T-helper 22 cell (primary cell): ENCODE measurements at places on chromosomes 6 and 20.

GRCh38 chr6:108710551-108710950, 137.7 kb upstream of the ARMC2 start:
- no peak for DNase-seq

- DNase-seq, result no peak
Observed at GRCh38 chr6:168524571-168525001, 83.6 kb downstream of the SMOC2 start.

- no peak for DNase-seq
Observed at GRCh38 chr6:125114248-125114858, 39.2 kb upstream of the TPD52L1 start.

DNA sequence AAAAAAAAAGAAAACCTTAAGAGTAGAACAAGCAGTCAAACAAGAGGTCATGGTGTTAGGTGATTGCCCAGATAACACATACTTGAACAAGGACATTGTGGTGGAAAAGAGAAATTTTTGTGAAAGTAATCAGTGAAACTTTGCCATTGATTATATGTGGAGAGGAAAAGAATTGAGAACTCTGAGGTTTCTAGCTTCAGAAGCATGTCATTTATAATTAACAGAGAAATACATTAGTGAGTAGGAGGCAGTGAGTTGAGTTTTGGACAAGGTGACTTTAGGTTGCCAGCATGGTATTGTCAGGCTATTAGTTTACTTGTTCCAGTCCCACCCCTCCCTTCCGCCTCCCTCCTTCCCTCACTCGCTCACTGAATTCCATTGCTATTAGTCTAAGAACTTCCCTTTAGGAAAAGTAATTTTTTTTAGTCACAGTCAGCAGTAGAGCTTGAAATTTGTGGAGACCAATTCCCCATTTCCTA, 17.2 kb downstream of the TAB2 start:
- DNase-seq, result no peak

- DNase-seq, result no peak
Observed at GRCh38 chr6:154106251-154106650, 67.2 kb downstream of the OPRM1 start.

- no peak for DNase-seq
Observed at GRCh38 chr6:90695316-90695715, 108.4 kb upstream of the MAP3K7 start.

DNA sequence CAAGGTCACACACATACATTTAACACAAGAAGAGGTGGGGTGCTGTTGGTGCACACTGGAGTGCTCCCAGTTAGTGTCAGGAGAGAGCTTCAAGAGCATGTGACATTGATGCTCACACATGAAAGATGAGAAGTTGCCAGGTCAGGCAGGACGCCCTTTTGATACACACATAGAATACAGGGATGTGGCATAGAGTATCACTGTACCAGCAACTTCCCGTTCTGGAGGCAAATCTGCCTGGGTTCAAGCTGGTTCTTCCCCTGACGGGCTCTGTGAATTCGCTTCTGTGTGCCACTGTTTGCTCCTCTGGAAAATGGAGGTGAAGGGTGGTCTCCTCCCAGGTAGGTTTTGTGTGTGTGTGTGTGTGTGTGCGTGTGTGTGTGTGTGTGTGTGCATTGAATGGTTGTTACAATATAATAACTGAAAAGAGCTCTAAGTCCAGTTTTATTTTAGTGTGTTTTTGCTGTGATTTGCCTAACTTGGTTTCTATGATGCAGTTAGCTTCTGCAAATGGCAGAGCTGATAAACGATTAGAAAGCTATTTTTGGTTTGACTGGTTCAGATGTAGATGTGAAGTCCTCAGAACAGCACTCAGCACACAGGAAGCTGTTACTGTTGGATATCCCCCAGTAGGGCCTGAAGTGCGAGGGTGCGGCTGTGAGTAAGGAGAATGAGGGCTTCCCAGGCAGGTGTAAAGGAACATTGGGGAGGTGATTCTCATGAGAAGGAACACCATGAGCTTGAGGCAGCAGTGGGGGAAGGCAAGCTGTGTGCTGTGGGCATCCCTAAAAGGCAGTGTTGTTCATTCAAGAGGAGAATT, 53.4 kb downstream of the HIVEP1 start:
- no peak for DNase-seq

DNA sequence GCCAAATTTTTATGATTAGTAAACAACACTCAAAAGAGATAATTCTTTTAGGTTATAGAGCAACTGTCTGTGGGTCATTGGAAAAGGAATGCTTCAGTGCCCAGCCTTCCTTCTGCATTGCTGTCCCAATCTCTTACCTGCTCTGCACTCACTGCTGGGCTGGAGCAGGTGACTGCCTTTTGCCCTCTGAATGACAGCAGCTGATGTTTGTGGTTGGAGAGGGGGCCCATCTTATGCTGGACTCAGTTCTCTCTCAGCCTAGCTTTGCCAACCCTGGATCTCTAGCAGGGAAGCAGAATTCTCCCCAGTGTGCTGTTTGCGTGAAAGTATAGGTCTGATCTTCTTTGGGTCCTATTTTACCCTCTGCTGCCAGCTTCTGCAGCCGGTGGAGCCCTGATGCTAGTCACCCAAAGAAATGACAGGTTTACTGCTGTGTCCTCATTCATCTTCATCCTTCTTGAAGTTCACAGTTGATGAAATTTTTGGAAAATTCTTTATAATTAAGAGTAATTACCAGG, 193.5 kb downstream of the ARID1B start:
- no peak for DNase-seq

DNA sequence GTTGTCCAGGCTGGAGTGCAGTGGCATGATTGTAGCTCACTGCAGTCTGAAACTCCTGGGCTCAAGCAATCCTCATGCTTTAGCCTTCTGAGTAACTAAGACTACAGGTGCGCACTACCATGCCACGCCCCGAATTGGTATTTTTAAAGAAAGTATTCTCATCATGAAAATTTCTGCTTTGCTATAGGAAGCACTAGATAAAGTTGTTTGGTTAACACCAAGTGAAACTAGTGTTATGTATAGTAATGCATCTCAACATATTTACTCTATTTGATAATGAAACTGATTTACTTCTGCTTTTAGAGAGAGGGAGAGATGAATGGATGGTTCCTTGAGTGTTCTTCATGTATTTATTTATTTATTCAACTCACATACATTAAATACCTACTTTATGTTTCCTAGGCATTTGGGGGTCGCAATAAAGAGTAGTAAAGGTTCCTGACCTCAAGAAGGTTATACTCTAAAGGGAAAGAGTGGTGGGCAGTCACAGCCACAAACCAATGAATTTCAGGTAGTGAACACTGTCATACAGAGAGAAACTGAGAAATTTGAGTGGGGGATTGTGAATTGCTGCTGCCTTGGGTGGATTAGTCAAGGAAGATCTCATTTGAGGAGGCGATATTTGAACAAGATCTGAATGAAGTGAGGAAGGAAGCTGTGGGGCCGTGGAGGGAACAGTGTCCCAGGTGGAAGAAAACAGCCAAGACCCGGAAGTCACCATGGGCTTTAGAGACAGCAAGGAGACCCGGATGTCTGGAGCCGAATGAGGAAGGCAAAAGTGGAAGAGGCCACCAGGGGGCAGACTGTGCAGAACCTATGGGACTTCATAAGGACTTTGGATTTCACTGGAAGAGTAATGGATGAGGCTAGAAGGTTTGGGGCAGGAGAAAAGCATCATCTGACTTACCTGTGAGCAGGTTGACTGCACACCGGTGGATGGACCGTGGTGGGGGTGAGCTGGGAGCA, 185.6 kb downstream of the TSHZ2 start:
- no peak for DNase-seq

- DNase-seq, result no peak
Observed at GRCh38 chr20:45927071-45927878, 7.2 kb upstream of the PCIF1 start.

- DNase-seq, result no peak
Observed at GRCh38 chr6:25279748-25280343, 672 bp downstream of the CARMIL1 start.

DNA sequence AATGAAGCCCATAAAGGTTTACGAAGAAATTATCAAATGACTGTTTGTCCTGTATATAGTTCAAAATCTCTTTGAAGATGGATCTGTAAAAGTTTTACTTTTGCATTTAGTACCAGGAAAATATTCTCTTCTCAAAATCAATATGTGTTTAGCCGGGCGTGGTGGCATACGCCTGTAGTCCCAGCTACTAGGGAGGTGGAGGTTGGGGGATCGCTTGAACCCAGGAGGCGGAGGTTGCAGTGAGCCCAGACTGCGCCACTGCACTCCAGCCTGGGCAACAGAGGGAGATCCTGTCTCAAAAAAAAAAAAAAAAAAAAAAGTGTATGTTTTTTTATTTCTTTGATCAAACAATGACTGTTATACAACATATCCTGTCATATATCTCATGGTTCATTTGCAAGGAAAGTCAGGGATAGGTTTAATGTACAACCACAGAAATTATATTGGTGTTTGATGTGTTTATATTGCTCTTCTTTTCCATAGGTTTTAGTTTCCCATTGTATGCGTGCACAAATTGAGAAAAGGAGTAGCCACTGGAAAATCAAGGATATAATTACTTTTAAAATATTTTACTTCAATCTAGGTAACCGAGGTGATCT, 40.1 kb downstream of the SOX4 start:
- no peak for DNase-seq

DNA sequence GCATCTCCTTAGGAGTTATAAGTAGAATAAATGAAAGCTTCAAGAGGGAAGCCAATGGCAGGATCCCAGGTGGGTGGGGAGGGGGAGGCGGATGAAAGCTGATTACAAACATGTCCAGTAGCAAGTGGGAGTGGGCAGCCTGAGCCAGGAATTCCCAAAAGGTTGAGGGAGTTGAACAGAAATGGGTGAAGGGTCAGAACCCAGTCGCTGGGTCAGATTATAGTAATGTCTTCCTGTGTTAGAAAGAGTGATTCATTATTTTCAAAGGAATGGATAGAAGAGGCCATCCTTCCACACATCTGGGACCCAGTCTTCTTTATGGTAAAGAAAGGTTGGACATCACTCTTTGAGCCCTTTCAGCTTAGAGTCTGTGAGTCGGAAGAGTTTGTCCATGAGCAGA, 41.0 kb upstream of the FAM50B start:
- no peak for DNase-seq

DNA sequence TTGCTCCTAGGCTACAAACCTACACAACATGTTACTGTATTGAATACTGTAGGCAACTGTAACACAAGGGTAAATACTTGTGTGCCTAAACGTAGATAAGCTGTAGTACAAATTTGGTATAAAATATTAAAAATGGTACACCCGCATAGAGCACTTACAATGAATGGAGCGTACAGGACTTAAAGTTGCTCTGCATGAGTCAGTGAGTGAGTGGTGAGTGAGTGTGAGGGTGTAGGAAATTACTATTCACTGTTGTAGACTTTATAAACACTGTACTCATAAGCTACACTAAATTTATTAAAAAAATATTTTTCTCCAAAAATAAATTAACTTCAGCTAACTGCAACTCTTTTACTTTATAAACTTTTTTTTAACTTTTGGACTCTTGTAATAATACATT, 391.6 kb downstream of the ADGRB3 start:
- DNase-seq, result no peak

- no peak for DNase-seq
Observed at GRCh38 chr20:5918856-5919625, 31.3 kb downstream of the TRMT6 start.

- DNase-seq, result no peak
Observed at GRCh38 chr6:130969791-130970491, 93.1 kb downstream of the EPB41L2 start.

DNA sequence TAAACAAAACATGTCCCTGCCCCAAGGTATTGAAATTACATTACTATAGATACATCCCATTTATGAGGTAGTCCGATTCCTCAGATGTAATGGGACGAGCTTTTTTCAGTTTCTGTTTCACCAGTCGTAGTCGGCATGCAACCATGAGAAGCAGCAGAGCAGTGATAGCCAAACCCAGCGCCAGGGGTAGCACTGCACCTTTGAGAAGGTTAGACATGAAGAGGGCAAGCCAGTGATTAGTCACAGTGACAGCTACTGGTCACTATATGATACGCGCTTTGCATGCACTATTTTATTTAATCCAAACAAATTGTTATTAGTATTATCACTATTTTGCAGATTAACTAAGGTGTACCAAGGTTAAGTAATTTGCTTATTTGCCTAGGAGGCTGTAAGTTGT, 43.7 kb downstream of the LRP11 start:
- DNase-seq, result no peak

DNA sequence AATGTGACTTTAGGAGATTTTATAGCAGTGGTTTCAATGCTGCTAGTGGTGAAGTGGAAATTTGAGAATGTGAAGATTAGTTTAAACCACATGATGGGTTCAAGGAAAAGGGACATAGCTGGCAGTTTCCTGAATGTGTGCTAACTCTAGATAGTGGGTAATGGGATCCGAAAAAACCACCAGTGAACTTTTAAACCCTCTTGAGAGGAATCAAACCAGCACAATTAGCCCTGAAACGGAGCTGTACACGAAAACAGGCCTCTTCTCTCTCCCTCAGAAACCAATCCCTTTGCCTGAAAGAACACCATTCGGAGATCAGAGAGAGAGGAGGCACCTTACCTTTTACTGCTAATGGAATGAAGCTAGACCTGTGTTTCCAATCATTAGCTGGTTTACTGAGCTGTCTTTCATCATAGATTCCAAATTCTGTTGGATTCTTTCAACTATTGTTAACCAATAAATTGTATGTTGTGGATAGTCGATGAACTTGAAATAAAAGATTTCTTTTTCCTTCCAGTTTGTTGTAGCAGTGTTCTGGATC, 103.9 kb downstream of the AIG1 start:
- DNase-seq, result no peak

- no peak for DNase-seq
Observed at GRCh38 chr6:136740050-136740974, 52.0 kb downstream of the MAP3K5 start.

DNA sequence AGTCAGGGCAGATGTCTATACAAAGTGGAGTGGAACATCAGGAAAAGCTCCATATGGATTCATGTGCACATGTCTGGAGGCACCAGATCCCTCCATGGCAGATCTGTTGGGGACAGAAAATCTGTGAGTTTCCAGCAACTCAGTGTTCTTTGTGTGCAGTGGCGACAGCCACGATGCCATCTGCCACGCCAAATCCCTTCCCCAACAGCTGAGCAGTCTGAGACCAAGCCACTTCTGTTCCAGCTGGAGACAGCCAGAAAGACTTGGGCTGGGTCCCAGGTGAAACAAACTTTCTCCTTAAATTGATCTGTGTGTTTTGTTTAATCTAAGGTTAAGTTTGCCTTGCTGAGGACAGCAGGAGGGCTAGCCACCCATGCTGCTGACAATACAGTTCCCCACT, 22.9 kb downstream of the FKBP1A start:
- DNase-seq, result no peak

GRCh38 chr20:35592339-35592974, 23.2 kb upstream of the SPAG4 start:
- DNase-seq, result no peak

- no peak for DNase-seq
Observed at GRCh38 chr6:4568138-4568537, 208.1 kb upstream of the CDYL start.

- no peak for DNase-seq
Observed at GRCh38 chr6:57173886-57174510, 1.9 kb downstream of the BAG2 start.

GRCh38 chr6:166553563-166554271, 32.8 kb downstream of the RAMACL start:
- no peak for DNase-seq

DNA sequence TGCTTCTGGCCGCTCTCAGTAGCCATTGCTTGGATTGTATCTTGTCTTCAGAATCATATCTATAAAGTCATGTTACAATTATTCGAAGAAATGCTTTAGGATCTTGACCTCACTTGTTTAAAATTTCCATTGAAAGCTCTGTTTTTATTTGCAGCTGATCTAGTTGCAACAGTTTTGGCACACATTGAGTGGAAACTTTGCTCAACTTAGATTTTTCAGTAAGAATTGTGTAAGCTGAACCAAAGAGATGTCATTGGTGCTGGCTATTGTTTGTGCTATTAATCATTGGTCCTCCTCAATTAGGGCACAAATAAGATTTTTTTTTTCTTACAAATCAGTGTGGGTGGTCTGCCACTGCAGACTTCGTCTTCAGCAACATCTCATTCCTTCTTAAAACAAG, 649.2 kb downstream of the MMUT start:
- no peak for DNase-seq
